ENCODE measurements at places on chromosomes 12 and 14.

- DNase-seq: no peak
Observed at GRCh38 chr14:51131516-51131915, 36.6 kb upstream of the TRIM9 start.

GRCh38 chr14:103302966-103303365, 31.1 kb upstream of the EIF5 start:
- no peak for DNase-seq

GRCh38 chr14:75879031-75879430, 102.8 kb downstream of the TGFB3 start:
- DNase-seq: no peak

DNA sequence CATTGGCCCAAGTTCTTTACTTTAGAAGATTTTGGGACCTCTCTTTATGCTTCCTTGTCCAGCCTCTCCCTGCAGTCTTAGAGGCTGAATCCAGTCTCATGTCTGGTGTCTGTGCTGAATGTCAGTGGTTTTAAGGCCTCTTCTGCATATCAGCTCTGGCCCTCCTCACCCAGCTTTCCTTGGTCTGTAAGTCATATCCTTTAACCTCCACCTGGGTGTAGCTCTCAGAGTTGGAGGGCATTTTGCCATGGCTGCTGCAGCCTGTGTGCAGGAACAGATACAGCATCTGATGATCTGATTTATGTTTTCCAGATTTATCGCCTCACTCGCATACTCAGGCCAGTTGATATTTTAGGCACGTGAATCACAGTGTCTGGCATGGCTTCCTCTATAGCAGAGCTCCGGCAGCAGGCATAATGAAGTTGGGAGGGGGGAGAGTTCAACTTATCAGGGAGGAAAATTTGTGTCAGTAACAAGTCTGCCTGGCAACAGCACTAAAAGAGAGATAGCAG, 335.0 kb downstream of the PCNX1 start:
- peak; percentile 1 for DNase-seq

- DNase-seq: peak; percentile 28
Observed at GRCh38 chr12:108884116-108885012, 4.5 kb downstream of the DAO start.

DNA sequence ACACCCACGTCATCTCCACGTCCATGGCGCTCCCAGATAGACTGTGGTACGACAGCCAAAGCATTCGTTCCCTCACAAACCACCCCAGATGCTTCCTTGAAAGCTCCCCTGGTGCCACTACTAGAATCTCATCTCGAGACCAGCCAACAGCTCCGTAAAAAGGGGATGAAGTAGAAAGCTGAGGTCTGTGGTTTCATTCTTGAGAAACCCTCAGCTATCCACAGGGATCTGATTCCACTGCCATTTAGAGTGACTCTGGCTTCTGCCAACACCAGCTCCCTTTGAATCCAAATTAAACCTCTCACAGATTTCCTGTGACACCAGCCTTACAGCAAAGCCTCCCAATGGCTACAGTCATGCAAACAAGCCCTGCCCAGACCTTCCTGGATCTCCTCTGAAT, 18.5 kb upstream of the FOXN3 start:
- DNase-seq: no peak

- peak; percentile 20 for DNase-seq
Observed at GRCh38 chr12:47736877-47737676, 11.8 kb upstream of the ENDOU start.

DNA sequence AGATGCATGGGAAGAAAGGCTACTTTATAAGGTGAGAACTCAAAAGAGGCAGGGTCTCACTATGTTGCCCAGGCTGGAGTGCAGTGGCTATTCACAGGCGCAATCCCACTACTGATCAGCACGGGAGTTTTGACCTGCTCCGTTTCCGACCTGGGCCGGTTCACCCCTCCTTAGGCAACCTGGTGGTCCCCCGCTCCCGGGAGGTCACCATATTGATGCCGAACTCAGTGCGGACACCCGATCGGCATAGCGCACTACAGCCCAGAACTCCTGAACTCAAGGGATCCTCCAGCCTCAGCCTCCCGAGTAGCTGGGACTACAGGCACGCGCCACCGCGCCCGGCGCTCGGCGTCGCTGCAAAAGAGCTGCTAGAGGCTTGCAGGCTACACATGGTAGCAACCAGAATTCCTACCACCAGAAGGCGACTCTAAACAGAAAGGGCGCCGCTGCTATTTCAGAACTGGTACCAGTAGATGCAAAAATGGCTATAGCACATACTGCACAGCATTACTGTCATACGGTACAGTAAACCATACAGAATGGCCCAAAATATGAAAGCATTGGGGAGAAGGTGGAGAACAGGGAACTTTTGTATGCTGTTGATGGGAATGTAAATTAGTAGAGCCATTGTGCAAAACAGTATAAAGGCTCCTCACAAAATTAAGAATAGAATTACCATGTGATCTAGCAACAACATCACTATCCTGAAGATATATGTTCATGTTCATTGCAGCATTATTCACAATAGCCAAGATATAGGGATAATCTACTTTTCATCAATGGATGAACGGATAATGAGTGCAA, 1.2 kb upstream of the NEMF start:
- peak; percentile 81 for DNase-seq
